ENCODE measurements at places on chromosomes 3 and 15. TPM values are rescaled to one million over a fixed set of nuclear protein-coding genes. Genes with fewer than 3 reads are reported as not detected.

- no peak for DNase-seq
Observed at GRCh38 chr3:76912841-76913383, 127.0 kb upstream of the ROBO2 start.

DNA sequence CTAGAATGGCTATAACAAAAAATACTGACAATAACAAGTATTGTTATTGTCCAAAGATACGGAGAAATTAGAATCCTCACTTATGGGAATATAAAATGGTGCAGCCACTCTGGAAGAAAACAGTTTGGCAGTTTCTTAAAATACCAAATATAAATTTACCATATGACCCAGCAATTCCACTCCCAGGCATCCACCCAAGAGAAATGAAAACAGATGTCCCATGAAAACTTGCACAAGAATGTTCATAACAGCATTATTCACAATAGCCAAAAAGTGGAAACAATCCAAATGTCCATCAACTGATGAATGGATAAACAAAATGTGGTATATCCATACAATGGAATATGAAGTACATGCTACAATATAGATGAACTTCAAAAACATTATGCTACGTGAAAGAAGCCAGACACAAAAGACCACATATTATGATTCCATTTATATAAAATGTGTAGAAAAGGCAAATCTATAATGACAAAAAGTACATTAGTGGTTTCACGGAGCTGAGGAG lies 9.4 kb downstream of the AAGAB start:
- DNase-seq: no peak

DNA sequence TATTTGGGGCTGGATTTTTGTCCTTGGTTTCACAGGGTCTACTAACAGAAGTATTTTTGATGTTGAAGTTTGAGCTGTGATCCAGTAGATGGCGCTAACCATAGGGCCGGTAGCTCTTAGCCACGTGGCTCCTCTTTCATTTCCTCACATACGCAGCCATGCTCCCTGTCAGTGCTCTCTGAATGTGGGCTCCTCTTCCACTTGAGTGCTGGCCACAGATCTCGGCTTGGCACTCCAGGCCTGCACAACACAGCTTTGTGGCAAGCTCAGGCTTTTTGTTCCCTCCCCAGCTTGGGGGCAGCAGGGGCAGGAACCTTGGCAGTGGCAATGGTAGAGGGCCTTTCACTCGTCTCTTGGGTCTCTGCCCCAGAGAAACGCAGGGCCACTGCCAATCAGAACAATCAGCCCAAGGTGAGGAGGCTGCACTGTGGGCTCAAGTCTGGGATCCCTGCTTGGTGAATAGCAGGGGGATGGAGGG lies 18.6 kb upstream of the DNAAF4 start:
- DNase-seq: no peak

The CCK gene
- not detected for total RNA-seq

The PRR20G gene
- not detected for total RNA-seq

All from activated B cell treated with CpG ODN at 0.5 μM for 24 hours (primary cell).